ENCODE measurements at places on chromosomes 6 and 20. TPM values are rescaled to one million over a fixed set of nuclear protein-coding genes. Genes with fewer than 3 reads are reported as not detected.

The JPH2 gene
- 97.2 TPM for total RNA-seq

The TDRD6 gene
- total RNA-seq = 0.20 TPM

The NOX3 gene
- total RNA-seq = not detected

The TRIM38 gene
- total RNA-seq = 2.0 TPM

DNA sequence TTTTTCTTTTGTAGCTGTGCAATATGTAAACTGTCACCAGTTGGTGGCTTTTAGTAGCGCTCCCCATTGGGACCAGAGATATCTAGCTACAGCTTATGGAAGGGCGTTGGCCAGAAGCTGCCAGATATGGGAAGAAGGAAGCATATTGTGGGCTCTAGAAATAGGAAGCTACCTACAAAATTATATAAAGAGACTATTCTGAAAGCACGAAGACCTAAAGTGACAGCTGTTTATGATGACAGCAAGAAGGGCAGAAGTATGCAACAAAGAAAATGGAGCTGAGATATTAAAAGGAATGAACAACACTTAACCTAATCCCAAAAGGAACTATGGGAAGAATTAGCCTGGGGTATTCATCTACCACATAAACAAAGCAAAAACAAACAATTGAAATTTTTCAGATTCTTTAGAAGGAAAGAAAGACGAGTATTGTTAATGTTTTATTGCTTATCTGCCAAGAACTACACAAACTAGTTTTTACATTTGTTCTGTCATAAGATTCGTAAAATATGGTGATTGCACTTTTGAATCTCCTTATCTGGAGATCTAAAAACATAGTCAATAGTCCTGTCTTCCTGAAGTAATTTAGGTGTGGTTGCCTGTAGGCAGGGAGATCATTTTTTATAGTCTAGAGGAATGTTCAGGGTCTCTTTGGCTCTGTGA, 81.6 kb downstream of the NCOA7 start:
- no peak for DNase-seq

- DNase-seq = no peak
Measured at GRCh38 chr20:3629893-3630292, 33.3 kb downstream of the GFRA4 start.

DNA sequence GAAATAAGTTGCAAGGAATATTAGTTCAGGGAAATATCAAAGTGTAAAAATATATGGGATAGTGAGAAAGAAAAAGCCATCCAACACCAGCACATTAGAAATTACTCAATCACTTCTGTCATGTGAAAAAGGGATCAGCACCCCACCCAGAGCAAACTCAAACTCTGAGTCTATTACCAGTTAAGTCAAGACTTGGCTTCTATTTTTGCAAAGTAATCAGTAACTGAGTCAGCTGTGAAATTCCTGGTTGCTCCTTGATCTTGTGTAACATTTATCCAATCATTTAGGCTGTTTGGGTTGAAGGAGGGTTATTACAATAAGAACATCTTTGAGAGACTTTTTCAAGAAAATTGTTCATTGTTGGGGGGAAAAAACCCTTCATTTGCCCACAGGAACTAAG, 51.2 kb downstream of the SLC22A23 start:
- DNase-seq = no peak

DNA sequence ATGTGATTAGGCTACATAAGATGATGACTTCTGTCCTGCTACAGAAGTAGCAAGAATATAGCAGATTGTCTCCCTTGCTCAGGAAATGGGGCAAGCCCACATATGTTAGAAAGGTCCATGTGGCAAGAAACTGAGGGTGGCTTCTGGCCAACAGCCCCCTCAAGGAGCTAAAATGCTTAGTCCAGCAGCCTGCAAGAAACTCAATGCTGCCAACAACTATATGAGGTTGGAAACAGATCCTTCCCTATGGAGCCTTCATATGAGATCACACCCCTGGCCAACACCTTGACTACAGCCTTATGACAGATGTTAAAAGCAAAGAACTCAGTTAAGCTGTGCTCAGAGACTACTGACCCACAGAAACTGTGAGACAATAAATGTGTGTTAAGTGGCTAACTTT, 22.1 kb downstream of the PTPRT start:
- DNase-seq = no peak

- DNase-seq = no peak
Measured at GRCh38 chr6:155389130-155389529, 66.5 kb downstream of the NOX3 start.

GRCh38 chr20:43513372-43513930, 6.0 kb downstream of the L3MBTL1 start:
- DNase-seq = no peak

- DNase-seq = no peak
Measured at GRCh38 chr6:48389146-48390043, 278.4 kb upstream of the PTCHD4 start.

DNA sequence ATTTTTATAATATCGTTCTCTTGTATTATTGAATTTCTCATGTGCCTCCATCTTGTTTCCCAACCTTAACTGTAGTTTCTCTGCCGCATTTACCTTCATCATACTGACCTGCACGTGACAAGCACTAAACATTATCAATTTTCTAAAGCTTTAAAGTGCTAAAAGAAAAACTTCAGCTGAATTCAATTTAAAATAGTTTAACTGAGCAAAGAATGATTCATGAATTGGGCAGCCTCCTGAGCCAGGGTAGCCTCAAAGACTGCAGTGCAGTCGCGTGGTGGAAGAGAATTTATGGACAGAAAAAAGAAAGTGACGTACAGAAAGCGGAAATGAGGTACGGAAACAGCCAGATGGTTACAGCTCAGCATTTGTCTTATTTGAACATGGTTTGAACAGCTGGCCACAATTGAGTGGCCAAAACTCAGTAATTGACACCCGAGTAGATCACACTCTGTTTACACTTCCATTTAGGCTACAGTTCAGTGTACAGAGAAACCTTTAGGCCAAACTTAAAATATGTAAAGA, 4.2 kb upstream of the ZDHHC14 start:
- DNase-seq = no peak
